ENCODE measurements at places on chromosomes 6 and 20.

GRCh38 chr20:44800391-44801046 is 9.8 kb downstream of the RIMS4 start:
- DNase-seq, result no peak

DNA sequence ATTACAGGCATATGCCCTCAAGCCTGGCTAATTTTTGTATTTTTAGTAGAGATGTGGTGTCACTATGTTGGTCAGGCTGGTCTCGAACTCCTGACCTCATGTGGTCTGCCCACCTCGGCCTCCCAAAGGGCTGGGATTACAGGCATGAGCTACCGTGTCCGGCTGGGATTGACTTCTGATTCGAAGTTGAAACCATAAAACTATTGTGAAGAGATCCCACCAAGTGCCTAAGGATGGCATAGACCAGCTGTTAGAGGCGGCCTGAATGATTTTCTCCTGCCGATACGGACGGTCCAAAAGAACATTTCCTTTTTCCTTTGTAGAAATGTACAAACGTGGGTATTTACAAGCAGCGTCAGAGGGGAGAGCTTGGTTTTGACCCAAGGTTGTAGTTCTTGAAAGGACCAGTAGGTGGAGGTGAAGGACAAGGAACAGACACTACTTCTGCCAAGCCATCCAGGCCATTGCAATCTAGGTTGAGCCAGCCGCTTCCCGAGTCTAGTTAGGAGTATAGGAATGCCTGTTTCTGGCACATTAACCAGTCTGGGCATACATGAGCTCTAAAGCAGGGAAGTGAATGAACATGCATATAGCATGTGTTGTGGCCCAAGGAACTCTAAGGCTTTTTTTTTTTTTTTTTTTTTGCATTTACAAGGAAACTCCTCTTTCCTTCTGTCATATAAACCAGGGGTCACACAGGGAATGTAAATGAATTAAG is 29.0 kb downstream of the MOCS3 start:
- DNase-seq, result peak; percentile 60

GRCh38 chr20:38221119-38221589 is 39.4 kb downstream of the KIAA1755 start:
- DNase-seq, result no peak

DNA sequence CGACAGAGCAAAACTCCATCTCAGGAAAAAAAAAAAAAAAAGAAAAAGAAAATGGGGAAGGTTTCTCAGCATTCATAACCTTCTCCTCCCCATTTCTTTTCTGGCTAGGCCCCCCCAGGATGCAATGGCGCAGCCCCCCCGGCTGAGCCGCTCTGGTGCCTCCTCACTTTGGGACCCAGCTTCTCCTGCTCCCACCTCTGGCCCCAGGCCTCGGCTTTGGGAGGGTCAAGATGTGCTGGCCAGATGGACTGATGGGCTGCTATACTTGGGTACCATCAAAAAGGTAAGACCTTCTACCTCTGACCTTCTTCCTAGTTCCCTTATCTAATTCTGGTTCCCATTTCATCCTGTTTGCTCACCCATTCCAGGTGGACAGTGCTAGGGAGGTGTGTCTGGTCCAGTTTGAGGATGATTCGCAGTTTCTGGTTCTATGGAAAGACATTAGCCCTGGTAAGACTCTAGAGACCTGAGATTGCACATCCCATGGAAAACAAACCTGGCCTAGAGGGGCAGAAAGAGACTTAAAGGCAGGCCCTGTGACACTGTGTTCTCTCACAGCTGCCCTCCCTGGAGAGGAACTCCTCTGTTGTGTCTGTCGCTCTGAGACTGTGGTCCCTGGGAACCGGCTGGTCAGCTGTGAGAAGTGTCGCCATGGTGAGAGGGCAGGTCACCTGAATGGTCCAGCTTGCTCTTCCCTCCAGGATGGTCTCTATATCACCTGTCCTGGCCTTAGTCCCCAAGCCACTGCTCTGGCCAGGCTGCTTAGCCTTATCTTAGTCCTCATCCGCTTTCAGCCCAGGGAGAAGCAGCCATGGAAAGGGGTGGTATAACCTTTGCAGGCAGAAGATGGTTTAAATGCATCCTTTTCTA is 1.6 kb downstream of the PHF1 start:
- no peak for DNase-seq

DNA sequence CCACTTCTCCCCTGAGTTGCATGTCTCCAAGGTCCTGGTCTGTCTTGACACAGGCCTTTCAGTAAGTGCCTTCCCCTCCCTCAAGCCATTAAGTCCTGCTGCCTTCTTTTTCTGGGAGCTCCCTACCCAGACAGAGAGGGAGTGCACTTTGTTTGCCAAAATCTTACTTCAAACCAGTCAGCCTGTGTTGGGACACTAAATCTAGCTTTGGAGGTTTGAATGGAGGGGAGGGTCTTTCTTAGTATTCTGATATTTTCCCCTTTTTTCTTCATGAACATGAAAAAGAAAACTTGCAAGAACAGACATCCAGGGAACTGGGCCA is 170.7 kb upstream of the PMEPA1 start:
- DNase-seq, result no peak

DNA sequence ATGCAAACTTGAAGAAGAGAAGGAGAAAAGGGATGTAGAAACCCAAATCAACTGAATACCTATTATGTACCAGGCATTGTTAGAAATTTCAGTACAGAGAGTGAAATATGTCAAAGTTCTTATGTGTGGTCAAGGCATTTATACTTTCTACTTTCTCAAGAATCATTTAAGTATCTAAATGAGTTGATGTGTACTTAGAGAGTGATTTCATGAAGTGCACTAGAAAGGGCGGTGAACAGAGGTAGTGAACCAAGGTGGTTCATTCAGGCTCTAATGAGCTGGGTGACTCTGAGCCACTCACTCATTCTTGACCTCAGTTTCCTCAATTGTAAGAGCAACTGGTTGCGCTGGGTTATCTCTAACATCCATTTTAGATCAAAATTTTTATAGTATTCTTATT is 3.3 kb downstream of the PDE7B start:
- no peak for DNase-seq

DNA sequence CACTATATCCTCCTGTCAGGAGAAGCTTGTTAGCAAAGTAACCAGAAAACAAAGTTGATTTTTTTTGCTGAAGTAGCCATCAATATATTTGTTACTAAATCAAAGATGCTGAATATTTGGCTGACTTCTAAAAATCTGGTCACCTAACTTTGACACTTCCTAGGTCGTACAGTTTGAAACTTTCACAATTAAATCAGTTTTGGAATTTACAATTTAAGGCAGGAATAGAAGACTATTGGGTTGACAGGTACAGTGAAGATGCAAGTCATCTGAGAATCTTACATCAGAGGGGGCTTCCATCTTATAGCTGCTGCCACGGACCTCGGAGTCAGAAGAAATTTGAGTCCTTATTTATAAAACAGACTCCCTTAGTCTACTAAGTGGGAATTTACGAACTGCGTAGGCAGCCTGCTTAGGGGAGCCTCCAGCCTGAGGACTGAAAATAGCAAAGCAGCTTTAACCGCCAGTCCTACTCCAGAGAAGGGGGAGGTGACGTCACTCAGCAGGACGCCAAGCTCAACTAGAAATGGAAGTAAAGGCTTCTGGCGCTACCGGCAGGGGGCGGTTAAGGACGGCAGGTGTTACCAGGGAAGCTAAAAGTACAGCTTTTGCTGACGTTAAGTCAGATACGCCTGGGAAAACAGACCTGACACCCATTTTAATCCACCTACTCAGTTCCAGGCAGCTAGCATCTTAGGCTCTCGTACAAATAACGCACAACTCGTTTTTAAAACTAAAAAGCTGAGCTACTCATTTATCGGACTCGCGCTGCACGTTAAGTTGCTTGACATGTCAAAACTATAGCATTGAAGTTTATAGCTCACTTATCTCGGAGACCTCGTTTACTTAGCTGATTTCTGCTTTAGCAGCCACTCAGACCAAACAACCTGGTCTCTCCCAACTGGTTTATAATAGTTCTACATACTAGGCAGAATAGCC is 61.1 kb upstream of the HFE start:
- peak; percentile 91 for DNase-seq

DNA sequence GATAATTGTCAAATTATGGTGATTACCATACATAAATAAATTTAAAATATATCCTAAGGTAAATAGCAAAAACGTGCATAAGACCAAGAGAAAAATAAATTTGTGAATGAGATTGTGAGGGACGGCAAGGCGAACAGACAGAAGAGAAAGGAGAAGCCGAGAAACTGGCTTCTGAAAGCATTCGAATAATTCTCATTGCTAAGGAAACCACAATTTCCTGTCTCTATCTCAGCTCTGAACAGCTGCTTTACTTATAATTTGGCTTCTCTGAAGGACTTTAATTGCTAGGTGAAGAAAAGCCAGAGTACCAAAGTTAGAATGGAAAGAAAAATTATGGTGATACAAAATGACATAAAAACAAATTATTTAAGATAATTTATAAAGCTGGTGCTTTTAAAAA is 79.0 kb upstream of the RGS17 start:
- DNase-seq, result no peak

- DNase-seq, result no peak
Observed at GRCh38 chr20:48606172-48606840, 221.5 kb downstream of the PREX1 start.

DNA sequence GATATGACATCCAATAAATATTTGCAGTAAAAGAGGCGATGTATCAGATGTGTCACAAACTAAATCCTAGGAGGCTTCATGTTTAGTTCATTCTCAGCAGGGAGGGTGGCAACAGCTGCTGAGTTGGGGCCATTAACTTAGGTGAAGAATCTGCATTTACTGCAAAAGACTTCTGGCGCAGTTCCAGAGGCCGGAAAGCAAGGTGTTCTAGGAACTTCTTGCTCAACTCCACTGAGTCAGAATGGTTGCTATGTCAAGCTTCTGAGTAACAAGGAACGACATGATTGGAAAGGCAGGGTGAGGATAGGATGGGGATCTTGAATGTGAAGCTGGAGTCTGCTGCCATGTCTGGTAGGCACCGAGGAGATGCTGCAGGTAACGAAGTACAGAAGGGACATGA is 11.7 kb downstream of the ADNP start:
- no peak for DNase-seq

GRCh38 chr6:43107344-43108062 is 31.4 kb downstream of the PTK7 start:
- no peak for DNase-seq

GRCh38 chr6:41177287-41177686 is 14.4 kb upstream of the TREM2 start:
- DNase-seq, result no peak

DNA sequence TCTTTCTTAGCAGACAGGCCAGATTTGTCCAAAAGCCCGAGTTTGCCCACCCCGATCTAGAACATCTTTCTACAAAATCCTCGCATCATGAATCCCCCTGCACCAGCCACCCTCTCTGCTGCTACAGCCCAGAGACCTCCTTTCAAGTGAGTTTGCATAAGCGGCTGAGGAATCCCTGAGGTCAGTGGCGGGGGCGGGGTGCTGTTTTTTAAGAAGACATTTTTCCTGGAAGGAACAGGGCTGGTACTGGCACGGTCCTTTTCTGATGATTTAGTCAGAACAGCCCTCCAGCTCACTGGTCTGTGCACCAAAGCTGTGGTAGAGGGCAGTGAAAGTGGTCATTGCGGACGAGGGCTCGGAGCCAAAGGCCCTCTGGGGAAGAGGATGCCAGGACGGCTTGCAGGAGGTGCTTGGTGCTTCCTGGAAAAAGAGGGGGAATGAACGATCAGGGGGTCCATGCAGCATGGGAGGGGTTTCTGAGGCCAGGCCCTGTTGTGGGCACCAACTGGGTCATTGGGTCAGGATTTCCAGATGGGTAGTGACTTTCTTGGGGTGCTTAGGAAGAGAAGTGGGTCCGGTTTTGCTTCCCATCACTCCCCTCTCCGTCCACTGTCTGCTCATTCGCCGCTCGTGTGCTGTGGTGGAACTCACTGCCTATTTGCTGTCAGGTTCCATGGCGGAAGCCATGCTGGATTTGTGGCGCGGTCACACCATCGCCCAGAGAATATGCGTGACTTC is 50.4 kb downstream of the GNAS-AS1 start:
- no peak for DNase-seq

- peak; percentile 56 for DNase-seq
Observed at GRCh38 chr20:20407891-20408805, 40.2 kb downstream of the INSM1 start.

- no peak for DNase-seq
Observed at GRCh38 chr6:126341126-126341525, 1.2 kb downstream of the CENPW start.

DNA sequence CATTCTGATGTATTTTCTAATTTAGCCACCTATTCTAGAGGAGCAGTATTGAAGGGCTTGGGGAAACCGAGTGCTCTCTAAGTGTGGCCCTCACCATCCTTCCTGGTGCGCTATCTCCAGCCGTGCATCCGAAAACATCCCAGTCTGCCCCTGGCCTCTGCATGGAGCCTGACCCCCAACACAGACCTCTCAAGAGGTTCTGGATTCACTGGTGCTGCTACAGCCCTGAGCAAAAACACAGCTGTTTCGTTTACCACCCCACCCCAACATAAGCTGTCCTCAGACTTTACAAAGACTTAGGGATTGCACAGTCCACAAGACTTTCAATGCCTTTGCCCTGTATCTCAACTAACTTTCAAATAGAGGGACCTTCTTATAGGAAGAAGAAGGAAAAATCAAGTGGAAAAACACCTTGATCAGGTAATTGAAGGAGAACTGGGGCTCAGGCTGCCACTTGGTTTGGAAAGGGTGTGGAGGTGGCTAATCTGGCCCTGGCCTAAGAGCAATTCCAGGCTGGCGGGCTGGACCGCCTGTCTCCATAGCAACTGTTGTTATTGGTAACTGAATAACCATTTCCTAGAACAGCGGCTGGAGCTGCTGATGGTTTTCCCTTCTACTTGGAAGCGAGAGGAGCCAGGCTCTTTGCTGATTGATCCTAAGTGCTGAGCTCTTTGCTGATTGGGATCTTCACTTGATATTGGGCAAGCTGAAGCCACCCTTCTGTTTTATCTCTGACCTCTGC is 90.2 kb upstream of the TOX2 start:
- no peak for DNase-seq

DNA sequence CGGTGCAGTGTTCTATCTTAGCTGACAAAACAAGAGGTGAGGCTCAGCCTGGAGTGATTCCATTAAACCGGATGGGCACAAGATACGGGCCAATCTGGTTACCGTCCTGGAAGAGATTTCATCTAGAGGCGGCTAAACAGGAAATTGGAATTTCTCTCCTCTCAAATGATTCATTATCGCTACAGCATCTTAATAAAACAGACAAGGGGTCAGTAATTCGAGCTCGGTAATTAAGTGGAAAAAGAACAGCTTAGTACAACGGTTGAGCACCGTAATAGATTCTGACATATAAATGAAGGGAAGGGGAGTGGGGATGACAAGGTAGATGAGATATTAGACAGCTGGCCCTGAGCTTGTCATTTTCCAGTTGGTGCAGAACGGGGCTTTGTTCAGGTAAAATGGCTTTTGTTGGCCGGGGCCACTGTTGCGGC is 137.2 kb downstream of the EDN3 start:
- no peak for DNase-seq

GRCh38 chr6:75492386-75493153 is 1.0 kb downstream of the FILIP1 start:
- DNase-seq, result no peak

GRCh38 chr6:149006671-149007070 is 259.8 kb downstream of the UST start:
- DNase-seq, result no peak
